Astrocyte of the hippocampus (primary cell): ENCODE measurements at places on chromosomes 4 and X.

DNA sequence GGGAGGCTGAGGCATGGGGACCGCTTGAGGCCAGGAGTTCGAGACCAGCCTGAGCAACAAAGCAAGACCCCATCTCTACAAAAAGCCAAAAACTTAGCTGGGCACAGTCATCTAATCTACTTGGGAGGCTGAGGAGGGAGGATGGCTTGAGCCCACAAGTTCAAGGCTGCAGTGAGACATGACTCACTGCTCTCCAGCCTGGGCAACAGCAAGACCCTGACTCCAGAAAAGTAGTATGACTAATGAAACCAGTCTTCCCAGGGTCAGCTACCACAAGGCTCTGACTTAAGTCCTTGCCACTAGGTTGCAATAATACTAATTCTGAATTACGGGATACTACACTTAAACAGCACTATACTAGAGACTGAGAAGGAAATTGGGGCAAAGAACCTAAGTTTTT is 33.1 kb downstream of the ERVMER34-1 start:
- peak; percentile 6 for DNase-seq

DNA sequence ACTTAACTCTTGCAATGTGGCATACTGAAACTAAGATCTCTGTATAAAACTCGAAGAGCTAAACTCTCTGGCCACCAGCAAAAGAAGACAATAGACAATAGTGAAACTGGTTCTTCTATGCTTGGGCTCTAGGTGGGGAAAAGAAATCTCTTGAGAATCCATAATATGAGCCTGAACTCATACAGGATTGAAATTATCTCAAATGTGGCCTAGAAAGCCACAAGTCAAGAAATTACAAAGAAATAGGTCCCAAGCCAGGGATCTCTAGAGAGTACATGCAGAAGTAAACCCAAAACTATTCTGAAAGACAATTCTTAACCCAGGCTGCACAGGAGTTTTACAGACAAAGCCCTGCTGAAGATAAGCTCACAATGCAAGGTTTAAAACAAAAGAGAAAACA is 127.4 kb downstream of the ANAPC10 start:
- DNase-seq, result no peak

- no peak for DNase-seq
These were observed 709.3 kb downstream of the PCDH18 start for GRCh38 chr4:136823020-136823419.

DNA sequence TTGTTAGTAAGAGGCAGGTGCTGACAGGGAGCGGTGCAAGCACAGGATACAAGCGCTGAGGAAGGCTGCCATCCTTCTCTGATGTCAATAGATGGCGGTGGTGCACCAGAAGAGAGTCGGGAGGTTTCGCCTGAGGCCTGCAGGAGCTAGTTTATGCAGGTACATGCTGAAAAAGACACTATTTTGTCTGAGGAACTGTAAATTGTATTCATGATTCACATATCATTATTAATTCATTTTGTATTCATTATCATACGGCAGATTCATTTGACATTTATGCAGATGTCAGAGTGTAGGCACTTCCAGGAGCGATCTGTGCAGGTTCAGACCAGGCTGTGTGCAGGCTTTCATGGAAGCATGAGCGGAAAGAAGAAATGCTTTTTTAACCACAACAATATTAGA is 824.0 kb downstream of the STIM2 start:
- peak; percentile 72 for DNase-seq

DNA sequence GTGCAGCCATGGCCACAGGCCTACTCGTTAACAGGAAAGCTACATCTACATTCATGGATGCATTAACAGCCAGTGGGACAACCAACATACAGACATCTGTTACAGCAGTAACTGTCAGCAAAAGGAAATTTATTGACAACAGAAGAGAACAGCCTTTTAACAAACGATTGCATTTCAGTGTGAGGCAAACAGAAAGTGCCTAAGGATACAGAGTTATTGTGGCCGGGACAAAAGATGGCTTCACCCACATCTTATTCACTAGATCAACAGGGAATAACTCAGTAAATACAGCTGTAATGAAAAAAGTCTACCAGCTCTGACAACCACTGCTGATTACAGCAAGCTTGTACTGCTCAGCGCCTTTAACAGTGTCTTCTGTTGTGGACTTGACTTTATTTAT is 61.5 kb upstream of the TBL1X start:
- DNase-seq, result no peak
